ENCODE measurements at places on chromosomes 3 and 15.

DNA sequence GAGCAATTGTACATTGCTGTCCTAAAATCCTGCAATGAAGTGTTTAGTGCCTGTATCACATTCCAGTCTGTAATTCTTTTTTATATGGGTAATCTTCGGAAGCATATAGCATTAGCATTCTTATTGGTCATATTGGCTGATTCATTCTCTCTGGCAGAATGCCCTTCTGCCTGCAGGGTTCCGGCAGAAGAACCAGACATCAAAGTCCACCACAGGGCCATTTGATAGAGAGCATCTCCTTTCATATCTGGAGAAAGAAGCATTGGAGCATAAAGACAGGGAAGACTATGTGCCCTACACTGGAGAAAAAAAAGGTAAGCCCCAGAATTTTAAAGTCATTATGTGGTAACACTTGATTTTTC is 39.6 kb downstream of the TMOD3 start:
- DNase-seq = peak; percentile 94

DNA sequence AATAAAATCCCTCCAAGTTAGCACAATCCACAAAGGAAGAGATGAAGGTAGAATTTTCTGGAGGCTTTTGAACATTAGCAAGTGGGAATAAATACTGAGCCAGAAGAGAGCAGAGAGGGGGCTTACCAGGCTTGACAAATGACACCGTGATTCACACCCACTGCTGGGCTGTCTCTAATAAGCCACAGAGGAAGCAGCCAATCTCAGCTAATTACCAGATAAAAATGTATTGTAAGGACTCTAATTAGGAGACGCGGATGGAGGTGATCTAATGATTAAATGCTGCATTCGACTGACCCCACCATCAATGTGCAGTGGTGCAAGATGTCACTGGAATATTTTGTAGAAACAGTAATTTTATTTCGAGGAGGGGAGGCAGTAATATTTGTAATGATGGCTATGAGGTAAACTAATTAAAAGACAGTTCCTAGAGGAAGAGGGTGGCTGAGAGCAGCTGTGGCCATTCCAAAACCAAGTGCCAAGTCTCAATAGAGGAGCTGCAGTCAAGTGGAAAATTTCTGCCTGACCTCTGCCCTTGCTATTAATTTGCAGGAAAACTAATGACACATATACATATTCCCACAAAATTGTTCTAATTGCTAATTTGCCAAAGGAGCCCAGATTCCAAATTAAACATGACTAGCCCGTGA is 602.2 kb downstream of the FOXP1 start:
- no peak for DNase-seq

DNA sequence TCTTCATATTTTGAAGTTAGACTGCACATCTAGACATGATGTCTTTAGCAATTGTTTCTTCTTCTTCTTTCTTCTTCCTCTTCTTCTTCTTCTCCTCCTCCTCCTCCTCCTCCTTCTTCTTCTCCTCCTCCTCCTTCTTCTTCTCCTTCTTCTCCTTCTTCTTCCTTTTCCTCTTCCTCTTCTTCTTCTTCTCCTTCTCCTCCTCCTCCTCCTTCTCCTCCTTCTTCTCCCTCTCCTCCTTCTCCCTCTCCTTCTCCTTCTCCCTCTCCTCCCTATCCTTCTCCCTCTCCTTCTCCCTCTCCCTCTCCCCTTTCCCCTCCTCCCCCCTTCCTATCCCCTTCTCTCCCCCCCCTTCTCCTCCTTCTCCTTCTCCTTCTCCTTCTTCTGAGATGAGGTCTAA is 21.9 kb downstream of the TCF12 start:
- DNase-seq = no peak

DNA sequence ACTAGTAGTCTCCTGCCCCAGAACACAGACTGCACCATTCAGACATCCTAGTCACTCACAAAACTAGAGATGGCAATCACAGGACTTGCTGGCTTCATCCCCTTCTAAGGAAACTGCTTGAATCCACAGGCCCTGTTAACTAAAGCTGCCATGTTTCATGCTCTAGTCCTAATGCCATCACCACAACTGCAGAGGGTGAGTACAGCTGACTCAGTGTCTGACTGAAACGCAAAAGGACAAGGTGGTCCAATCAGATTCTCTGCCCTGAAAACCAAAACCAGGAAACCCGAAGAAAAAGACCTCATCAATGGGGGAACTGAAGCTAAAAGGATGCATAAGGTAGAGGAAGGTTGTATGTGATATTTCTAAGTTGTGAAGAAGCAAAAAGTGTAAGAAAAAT is 25.2 kb upstream of the TFDP2 start:
- no peak for DNase-seq

DNA sequence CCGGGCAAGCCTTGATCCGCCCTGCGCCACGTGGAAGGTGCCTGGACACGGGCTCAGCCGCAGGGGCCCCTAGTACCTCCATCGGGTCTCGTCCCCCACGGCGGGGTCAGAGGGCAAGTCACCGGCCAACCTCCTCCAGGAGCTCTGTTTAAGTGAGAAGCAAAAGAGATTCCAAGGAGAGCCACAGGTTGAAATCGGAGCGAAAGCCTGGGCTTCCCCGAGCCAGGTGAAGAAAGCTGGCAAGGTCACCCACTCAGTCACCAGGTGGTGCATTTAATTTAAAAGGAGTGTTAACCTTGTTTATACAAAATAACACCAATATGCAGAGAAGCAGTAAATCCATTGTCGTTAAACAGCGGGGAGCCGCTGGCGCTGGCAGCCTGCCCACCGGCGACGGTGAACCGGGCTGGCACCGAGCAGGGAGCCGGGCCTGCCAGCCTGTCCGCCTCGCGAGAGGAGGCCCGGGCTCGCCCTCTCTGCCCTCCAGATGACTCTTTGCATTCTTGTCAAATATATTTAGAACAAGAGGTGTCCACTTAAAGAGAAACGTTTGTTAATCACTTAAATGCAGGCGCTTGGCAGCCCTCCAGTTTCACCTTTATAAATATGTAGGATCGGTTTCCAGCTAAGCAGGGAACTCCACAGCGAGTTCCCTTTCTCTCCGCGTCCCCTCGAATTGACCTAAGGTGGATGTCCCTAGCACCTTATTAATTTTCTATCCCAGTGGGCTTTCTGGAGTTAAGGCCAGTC is 277.3 kb upstream of the NR2F2 start:
- no peak for DNase-seq

DNA sequence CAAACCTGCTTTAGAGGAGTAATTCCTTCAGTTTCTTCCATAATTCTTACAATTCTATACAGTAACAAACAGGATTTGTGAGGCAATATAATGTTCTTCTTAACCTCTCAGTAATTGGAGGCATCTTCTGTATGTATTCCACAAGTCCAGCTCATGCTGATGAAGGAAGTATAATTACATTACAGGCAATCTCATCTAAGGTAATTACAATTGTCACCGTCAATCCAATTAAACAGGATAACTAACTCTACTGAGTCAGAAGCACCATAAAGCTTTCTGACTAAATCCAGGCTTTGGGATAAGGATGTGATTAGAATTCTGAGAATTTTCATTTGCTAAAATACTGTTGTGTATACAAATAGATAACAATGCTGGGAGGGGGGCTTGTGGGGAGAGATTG is 115.2 kb upstream of the SEMA6D start:
- no peak for DNase-seq

- no peak for DNase-seq
These were observed 9.0 kb downstream of the CLN6 start for GRCh38 chr15:68220489-68220888.

DNA sequence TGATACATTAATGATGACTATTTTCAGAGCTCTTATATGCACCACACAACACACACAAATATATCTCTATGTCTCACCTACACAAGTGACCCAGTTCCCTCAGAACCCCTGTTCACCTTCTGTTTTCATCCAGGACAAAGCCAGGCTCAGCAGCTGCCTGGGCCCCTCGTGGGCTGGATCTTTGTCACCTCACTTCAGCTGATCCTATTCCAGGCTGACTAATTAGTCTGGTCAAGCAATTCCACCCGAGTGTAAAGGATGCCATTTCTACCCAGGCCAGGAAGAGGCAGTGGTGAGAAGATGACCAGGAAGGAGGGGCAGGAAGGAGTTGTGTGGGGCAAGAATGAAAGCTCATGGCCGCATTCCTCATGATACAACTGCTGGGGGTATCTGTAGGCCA is 62.3 kb downstream of the DHX30 start:
- no peak for DNase-seq

- DNase-seq = no peak
These were observed 14.4 kb downstream of the MUC20 start for GRCh38 chr3:195735036-195735695.

- no peak for DNase-seq
These were observed 73.1 kb downstream of the RAB11A start for GRCh38 chr15:65942436-65942835.

DNA sequence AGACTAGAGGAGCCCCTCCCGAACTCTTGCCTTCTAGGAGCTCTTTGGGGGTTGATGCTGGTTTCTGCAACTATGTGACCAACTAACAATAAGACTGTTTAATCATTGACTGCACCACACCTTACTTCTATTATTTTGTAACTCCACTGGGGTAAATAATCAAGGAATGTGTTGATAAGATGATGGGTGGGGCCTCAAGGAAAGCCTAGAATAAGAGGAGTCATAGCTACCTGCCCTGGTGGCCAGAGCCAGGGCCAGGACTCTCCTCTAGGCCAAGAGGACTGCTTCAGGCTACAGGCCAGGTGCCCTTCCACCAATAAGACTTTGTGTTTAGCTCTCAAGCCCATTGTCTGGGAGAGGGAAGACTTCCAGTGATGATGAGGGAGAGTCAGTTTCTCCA is 41.2 kb upstream of the PIAS1 start:
- DNase-seq = no peak

GRCh38 chr3:126314305-126314789 is 42.9 kb downstream of the KLF15 start:
- DNase-seq = no peak

DNA sequence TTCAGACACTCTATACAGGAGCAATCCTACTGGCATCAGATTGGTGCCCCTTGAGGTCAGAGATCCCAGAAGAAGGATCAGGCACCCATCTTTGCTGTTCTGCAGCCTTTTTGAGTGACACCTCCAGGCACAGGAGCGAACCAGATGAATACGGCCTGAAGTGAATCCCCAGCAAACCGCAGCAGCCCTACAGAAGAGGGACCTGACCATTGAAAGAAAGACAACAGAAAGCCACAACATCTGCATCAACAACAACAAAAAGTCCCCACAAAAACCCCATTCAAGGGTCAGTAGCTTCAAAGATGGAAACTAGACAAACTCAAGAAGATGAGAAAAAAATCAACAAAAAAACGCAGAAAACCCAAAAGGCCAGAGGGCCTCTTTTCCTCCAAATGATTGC is 130.4 kb downstream of the PPM1L start:
- DNase-seq = no peak

DNA sequence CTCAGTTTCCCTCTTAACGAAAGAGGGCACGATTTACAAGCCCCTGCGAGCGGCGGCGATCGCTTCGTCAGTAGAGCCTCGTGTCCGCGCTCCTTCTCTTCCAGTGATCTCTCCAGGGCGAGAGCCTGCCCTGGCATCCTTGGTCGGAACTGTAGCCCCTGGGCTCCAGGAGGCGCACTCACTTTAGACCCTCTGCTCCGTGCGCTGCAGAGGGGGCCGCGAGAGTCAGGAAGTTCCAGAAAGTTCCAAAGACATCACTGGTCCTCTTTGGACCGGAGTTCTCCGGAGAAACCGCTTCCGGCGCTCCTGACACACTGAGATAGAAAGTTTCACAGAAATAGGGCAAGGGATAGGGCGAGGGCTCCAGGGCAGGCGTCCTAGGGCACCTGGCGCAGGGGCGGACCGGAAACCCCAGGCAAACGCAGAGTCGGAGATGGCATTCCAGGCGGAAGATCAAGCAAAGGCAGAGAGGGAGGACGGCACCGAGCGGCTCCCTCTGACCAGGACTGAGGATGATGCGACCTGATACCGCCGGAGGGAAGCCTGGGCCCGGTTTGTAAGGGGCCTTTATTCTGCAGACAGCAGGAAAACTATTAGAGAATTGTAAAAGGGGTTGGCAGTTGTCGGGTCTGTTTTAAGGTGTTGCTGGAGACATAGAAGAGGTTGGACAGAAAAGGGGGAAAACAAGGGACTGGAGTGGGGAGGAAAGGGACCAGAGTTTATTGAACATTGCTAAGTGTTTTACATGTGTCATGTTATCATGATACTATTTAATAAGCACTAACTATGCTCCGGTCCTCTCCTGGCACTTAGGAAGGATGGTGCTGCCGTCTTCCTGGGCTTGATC is 1.3 kb upstream of the CPEB1 start:
- DNase-seq = peak; percentile 10

DNA sequence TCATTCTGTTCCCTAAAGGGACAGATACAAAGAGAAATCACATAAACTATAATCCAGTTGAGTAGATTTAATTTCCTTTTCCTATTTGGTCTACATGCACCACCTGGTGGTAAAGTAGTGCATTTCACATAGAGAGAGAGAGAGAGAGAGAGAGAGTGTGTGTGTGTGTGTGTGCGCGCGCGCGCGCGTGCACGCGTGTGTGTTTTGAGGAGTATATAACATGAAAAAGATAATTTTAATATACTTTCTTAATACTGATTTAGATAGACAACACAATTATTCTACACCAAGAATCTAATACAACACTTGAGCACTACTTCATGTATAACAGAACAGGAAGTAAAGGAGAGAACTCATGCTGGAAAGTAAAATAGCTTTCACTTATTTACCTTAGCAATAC is 1.1 kb upstream of the FGF7 start:
- peak; percentile 73 for DNase-seq

DNA sequence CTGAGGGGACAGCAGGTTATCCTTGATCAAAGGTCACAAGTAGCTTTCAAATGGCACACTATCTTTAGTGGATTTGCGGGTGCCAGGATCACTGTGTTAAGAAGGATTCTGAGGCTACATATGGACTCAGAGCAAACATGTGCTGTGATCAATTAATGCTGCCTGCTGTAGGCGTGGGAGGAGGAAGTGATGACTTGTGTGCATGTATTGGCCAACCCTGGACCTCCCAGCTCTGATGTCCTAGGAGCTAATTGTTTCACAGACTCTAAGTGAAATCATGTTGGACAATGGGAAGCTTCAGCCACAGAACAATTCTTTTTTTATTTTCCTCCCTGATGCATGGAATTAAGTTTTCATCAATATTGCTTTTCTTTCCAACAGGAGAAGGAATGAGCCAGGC is 24.4 kb downstream of the FAH start:
- no peak for DNase-seq

DNA sequence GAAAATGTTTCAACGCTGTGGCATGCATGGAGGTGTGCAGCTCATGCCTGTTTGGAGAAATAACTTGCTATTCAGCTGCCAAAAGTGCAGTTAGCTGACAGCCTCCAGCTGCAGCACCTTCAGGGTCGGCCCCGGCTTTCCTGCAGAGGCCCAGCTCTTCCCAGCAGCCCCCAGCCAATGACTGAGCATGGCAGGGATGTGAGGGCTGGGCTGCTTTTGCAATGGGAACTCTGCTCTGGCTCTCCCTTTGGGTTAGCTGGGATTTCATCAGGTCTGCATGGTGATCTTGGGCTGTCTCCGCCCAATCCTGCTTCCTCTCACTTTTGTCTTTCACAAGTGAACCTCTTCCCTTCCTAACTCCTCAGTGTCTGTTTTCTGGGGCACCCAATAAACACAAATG is 396.6 kb downstream of the EPHB1 start:
- no peak for DNase-seq

All from fibroblast of skin of scalp (primary cell).